ENCODE measurements at places on chromosomes 12 and 14. TPM values are rescaled to one million over a fixed set of nuclear protein-coding genes. Genes with fewer than 3 reads are reported as not detected.

Gene KCNJ8
- total RNA-seq: 0.10 TPM

Gene SLC6A13
- total RNA-seq: not detected

Gene NGB
- not detected for total RNA-seq

Gene BDKRB2
- total RNA-seq: 4.1 TPM

Gene CATSPERB
- not detected for total RNA-seq

Gene POC1B
- total RNA-seq: 21.5 TPM

Gene SCNN1A
- total RNA-seq: 0.24 TPM

Gene ZBTB42
- total RNA-seq: 8.2 TPM

Gene ALDH2
- total RNA-seq: 69.5 TPM

Gene GYS2
- not detected for total RNA-seq

Gene DIP2B
- total RNA-seq: 29.6 TPM

Gene PGF
- total RNA-seq: 529 TPM

Gene UBR7
- 20.2 TPM for total RNA-seq

Gene ST8SIA1
- total RNA-seq: 1.0 TPM

Gene KCNH5
- not detected for total RNA-seq

Gene TPPP2
- not detected for total RNA-seq

Gene HOXC12
- total RNA-seq: not detected

Gene NKX2-1
- total RNA-seq: not detected

Gene AVPR1A
- total RNA-seq: not detected

Gene ANKRD33
- 1.2 TPM for total RNA-seq

Gene CLEC6A
- not detected for total RNA-seq

Gene KLRC2
- not detected for total RNA-seq

Gene RDH12
- total RNA-seq: not detected

Gene GALNT6
- 102 TPM for total RNA-seq

Gene GLS2
- total RNA-seq: 0.58 TPM

Gene RTL1
- total RNA-seq: not detected
